ENCODE measurements at places on chromosomes 5 and 9.

- DNase-seq = no peak
Measured at GRCh38 chr5:82785456-82785855, 291.7 kb downstream of the TMEM167A start.

DNA sequence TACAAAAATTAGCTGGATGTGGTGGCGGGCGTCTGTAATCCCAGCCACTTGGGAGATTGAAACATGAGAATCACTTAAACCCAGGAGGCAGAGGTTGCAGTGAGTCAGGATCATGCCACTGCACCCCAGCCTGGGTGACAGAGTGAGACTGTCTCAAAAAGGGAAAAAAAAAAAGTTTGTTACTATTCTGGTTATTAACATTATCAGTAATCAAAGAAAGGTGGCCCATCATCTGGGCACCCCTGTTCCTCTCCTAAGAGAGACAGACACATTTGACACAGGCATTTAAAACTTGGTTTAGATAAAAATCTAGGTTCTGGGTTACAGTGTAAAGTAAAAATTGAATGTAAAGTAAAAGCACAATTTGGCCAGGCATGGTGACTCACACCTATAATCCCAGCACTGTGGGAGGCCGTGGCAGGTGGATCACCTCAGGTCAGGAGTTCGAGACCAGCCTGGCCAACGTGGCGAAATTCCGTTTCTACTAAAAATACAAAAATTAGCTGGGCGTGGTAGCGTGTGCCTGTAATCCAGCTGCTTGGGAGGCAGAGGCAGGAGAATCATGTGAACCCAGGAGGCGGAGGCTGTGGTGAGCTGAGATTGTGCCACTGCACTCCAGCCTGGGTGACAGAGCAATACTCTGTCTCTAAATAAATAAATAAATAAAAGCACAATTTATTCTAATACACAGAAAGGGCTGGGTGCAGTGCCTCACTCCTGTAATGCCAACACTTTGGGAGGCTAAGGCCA, 16.7 kb upstream of the PHYHD1 start:
- no peak for DNase-seq

DNA sequence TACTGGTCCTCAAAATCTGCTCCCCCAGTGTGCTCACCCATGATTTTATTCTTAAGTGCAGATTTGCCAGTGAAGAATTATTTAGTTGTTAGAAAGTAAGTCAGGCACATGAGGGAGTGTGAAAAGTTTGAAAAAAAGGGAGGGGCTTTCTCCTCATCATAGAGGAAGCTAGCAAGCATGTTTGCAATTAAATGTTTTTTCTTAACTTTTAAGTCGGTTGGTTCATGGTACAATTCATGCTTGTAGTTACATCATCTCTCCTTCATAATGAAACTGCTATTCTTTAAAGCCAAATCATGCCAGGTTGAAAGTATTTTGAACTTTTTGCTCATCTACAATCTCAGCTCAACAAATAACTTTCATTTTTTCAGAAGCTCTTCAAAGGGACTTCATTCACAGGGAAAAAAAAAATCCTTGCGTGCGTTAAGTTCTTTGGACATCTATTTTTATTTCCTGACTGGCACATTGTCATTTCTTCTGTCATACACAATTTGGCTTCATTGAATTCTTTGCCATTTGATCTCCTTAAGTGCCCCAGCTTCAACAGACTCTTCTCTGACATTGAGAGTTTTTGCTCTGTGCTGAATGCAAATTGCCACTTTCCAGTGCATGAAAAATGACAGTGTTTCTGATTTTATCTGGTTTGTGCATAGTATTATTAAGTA, 456.9 kb downstream of the TMEM232 start:
- no peak for DNase-seq

DNA sequence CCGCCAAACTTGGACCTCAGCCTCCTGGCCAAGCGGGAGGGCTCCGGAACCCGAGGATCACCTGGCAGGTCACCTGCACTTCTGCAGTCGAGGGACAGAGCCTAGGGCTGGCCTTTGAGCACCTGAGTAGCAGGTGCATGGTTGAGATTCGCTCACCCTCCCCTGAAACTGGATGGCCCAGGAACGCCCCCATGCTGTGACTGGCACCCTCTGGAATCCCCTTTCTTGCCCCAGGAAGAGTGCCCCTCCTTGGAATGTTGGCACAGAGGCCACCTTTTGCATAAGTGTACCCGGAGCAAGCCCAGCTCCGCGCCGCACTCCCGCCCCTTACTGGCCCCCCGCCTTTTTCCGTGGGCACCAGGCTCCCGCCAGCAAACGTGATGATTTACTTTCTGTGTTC, 112.5 kb upstream of the IER5L start:
- no peak for DNase-seq

GRCh38 chr5:145834554-145834916, 607 bp downstream of the PRELID2 start:
- no peak for DNase-seq

DNA sequence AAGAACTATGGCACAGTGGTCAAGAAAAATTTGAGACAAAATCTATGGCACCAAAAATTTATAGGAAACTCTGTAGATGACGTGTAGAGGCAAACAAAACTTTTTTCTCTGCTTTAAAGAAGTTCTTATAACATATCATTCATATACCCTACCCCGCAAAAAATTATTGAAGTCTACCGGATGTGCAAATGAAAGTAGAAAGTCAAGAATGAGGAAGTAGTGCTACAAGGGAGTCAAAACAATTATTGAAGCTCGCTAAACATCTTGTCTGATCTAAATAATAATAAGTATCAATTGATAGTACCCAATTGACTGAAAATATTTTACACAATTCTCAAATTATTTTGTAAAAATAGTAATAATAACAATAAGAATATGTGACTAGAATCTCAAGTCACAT, 398.5 kb downstream of the TAF11L14 start:
- no peak for DNase-seq

DNA sequence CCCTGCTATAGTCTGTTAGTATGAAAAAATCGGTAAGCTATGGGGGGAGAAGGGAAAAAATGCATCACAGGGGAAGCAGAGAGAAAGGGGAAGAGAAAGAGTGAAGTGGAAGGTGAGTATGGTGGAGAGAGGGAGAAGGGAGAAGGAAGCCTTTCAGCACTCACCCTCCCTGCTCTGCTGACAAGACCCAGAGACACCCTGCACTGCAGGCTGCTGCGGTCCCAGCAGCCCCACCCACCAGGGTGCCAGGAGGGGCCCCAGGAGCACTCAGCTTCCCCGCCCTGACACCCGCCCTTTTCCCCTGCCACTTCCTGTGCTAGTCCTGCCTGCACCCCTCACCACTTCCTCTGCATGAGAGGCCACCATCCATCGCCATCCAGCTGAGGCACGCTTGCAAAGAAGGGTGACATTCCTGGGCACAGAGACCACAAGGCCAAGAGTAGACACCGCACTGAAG, 12.7 kb downstream of the STK10 start:
- peak; percentile 90 for DNase-seq

- no peak for DNase-seq
Measured at GRCh38 chr9:17761984-17762676, 183.3 kb downstream of the SH3GL2 start.

DNA sequence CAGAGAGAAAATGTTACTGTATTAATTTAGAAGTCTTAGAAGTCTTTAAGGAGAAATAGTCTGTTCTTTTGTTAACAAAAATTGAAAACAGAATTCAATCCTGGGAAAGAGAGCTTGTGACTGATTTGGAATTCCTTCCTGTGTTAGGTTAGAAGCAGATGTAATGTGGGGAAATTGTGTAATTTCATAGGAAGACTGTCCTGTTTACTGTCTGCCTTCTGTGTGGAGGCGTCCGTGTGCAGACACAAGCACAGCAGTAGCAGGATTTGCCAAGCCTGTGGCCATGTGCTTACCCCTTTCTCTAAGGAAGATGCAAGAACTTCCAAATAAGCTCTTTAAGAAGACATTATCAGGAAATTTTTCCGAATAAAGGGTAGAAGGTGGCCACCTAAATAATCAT, 36.7 kb upstream of the F2R start:
- DNase-seq = no peak

- no peak for DNase-seq
Measured at GRCh38 chr5:179152941-179153340, 92.8 kb downstream of the ZNF354C start.

GRCh38 chr5:176535101-176535663, 2.0 kb downstream of the RNF44 start:
- DNase-seq = no peak

DNA sequence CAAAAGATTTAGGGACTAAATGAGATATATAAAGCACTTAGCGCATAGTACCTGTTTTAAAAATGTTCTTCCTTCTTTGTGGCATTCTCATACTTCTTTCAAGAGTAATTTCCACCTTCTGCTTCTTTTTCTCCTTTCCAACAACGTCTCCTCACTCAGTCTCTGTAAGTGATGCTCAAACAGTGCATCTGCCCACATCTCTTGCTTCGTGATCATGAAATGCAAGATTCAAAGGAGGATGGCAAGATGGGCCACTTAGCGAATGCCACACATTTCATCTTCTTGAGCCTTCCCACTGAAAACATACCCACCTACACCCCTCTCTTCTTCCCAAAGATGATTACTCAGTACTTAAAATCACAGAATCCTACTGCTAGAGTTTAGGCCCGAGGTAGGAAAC, 36.9 kb downstream of the MACIR start:
- DNase-seq = no peak

DNA sequence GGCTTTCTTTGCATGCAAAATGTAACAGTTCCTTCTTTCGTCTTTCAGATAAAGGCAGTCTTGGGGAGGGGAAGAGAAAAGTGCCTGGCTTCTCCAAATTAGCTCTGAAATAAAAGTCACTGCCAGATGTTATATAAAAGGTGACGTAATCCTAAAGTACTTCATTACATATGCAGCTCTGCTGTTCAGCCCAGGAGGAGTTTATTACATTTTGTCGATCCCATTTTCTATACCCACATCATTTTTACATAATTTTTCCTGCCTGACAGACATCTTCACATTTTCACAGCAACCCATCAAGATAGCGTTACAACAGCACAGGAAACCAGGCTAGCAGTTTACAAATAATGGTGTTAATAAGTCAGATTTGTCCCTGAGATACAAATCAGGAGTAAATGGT, 86.7 kb upstream of the SLC30A5 start:
- no peak for DNase-seq

- no peak for DNase-seq
Measured at GRCh38 chr9:118401546-118401945, 697.3 kb downstream of the TLR4 start.

- DNase-seq = no peak
Measured at GRCh38 chr9:108081112-108081511, 591.5 kb upstream of the KLF4 start.

DNA sequence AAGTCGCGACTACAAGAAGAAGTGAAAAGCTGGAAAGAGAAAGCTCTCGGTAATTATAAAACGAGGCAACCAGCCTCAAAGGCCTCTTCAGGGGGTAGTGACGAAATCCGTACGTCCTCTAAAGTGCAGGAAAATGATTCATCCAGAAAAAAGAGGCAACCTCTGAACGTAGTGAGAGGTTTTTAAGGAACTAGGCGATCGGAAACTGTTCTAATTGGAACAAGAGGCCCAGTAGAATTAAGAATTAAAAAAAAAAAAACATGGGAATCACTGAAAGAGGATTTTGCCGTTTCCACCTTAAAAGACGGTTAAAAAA, 1.0 kb downstream of the CSNK1A1 start:
- no peak for DNase-seq

GRCh38 chr5:98433673-98434072, 339.8 kb upstream of the RGMB start:
- DNase-seq = no peak

- no peak for DNase-seq
Measured at GRCh38 chr5:128036950-128037349, 46.6 kb upstream of the SLC12A2 start.

DNA sequence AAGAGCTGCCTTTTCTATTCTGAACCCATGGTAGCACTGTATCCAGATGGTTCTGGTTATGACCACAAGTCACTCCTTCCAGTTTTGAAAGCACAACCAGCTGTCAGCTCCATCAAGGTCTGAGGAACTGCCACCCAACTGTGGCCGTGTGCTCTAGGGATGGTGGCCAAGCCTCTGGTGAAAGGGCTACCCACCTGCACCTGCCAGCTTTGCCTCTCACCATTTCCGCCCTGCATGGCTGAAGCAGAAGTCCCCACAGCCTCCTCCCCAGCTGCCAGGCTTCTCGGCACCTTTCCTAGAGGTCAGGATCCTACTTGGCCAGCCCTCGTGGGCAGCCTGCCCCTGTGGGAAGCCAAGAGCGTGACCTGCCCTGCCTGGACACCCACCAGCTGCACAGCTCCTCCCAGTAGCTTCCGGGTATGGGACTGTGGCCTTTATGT, 16.8 kb downstream of the SEMA5A start:
- no peak for DNase-seq

DNA sequence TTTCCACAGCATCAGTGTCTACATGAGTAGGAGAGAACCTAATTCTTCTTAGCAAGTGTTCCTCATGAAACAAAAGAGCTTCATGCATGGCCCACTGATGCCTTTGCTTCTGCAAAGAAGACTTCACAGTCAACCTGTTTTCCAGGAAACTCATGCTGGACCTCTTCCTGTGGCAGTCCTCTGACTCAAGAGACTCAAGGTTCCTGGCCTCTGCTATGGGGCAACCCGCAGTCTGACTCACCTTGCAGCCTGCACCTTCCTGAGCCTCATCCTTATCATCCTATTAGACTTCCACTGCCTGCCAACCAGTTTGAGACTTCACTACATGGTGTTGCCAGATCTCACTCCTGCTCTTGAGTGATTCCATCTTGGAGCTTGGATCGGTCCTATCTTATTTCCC, 17.6 kb upstream of the AGGF1 start:
- DNase-seq = no peak

GRCh38 chr5:159800131-159800840, 116.0 kb upstream of the ADRA1B start:
- DNase-seq = no peak

DNA sequence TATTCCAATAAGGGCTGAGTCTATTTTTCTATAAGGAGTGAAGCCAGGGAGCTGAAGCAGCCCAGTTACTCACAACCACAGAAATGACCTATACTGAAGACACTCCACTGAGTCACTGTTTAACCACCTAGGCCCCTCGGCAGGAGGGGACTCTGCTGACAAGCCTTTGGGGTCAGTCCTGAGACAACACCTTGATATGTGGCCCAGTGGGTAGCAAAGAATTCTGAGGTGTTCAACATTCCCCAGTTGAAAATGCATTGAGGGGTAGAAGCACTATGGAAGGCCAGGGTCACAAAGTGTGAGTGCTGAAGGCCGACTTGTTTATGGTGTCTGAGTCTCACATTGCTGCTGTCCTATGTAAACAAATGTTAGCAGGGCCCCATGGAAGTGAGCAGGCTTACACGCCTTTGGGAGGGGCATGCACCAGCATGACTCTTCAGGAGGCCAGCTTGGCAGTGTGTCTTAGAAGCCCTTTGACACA, 112.6 kb upstream of the NFIL3 start:
- no peak for DNase-seq

- no peak for DNase-seq
Measured at GRCh38 chr9:108586471-108587139, 269.2 kb downstream of the ACTL7B start.

- no peak for DNase-seq
Measured at GRCh38 chr5:63400079-63400478, 562.2 kb downstream of the HTR1A start.

GRCh38 chr9:124033967-124034366, 22.4 kb downstream of the LHX2 start:
- DNase-seq = no peak
